Nephron progenitor cell (in vitro differentiated cells): ENCODE measurements at places on chromosomes 2 and 18.
A peak's percentile ranks its signal among the peaks of the same experiment; 100 is the strongest.

- no peak for DNase-seq
Measured at GRCh38 chr18:2970772-2971659, 41.9 kb downstream of the LPIN2 start.

- no peak for DNase-seq
Measured at GRCh38 chr2:206481056-206481455, 37.7 kb downstream of the ADAM23 start.

DNA sequence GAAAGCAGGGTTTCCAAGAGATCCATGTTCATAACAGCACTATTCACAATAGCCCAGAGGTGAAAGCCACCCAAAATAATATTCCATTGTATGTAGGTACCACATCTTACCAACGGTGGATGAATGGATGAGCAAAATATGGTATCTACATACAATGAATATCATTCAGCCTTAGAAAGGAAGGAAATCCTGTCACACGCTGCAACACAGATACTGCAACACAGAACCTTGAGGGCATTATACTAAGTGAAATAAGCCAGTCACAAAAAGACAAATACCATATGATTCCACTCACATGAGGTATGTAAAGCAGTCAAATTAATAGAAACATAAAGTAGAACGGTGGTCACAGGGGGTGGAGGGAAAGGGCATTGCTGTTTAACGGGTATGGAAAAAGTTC lies 155.7 kb downstream of the DTNB start:
- no peak for DNase-seq

DNA sequence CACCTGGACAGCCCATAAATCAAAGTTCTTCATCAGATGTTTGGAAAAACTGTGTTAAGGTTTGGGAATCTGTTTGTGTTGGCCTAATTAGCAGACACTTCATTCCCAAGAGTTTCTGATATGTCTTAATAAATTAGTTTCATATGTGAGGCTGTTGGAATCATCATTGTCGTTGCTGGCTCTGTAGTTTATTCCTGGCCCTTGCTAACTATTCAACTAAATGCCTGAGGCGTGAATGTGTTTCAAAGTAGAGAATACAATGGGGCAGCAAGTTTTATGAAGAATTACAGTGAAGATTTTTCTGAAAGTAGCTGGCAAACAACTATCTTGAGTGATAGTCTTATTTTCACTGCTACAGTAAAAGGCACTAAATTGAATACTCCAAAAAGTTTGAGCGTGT lies 141.1 kb downstream of the PARD3B start:
- DNase-seq: no peak

- no peak for DNase-seq
Measured at GRCh38 chr18:10679557-10680270, 153.9 kb downstream of the NAPG start.

DNA sequence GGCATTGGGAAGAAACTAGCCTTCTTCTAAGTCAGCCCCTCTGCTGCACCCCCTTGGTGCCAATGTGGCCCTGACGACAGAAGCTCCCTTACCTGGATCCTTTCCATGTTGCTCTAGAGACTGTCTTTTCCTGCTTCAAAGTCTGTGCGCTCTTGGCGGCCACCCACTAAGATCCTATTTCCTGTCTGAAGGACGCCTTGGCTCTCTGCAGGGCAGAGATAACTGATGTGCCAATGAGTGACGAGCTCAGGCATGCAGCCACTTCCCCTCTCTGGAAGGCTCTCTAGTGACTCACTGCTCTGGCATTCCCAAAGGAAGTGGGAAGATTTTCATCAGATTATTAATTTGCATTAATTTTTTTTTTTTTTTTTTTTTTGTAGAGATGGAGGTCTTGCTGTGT lies 273.5 kb downstream of the CDH20 start:
- peak; percentile 22 for DNase-seq

DNA sequence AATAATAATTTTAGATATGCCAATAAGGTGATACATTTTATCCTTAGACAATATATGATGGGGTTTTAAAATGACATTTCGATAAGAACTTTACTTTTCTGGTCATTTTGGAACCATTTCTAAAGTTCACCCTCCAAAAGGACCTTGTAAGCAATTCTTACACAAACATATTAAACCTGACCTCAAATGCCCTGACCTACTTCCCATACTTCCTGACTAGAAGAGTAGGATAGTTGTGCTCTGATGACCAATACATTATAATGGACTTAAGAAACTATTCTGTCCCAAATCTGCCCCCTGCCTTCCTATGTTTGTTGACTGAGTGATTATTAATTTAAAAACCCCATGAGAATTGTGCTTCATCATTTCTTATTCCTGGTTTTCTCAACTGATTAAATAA lies 24.6 kb downstream of the GCA start:
- DNase-seq: no peak

DNA sequence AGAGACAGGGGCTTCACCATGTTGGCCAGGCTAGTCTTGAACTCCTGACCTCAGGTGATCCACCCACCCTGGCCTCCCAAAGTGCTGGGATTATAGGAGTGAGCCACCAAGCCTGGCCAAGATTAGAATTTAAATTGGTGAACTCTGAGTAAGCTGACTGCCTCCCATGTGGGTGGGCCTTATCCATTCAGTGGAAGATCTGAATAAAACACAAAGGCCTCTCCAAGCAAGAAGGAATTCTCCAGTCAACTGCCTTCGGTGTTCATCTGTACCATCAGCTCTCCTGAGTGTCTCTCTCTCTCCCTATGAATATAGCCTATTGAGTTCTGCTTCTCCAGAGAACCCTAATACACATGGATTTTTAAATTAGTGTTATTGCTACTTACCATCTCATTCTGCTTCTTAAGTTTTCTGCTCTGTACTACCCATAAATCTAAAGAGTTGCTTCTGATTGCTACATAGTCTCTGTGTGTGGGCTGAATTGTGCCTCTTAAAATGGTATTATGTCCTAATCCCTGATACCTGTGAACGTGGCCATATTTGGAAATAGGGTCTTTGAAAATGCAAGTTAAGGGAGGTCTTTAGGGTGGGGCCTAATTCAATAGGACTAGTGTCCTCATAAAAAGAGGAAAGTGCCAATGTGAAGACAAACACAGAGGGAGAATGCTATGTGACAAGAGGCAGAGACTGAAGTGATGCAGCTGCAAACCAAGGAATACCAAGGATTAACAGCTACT lies 36.3 kb downstream of the FBXO11 start:
- no peak for DNase-seq

DNA sequence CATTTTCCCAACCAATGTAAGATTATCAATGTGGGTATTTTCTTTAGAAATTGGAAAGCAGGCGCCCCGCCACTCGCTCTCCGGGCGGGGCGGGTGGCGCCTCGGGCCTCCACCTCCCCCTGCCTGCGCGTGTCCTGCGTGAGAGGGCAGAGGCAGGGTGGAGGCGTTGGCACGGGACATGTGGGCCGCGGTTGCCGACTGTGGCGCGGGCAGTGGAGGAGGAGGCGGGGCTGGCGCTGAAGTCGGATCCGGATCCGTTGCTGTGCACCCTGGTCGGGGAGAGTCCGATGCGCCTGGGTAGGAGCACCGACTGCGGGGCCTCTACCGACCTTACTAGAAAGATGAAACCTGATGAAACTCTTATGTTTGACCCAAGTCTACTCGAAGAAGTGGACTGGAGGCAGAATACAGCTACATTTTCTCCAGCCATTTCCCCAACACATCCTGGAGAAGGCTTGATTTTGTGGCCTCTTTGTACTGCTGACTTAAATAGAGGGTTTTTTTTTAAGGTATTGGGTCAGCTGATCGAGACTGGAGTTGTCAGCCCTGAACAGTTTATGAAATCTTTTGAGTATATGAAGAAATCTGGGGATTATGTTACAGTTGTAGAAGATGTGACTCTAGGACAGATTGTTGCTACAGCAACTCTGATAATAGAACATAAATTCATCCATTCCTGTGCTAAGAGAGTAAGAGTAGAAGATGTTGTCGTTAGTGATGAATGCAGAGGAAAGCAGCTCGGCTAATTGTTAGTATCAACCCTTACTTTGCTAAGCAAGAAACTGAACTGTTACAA lies 37.9 kb downstream of the PMS1 start:
- no peak for DNase-seq
